ENCODE measurements at places on chromosomes 7 and 10. TPM values are rescaled to one million over a fixed set of nuclear protein-coding genes. Genes with fewer than 3 reads are reported as not detected.

DNA sequence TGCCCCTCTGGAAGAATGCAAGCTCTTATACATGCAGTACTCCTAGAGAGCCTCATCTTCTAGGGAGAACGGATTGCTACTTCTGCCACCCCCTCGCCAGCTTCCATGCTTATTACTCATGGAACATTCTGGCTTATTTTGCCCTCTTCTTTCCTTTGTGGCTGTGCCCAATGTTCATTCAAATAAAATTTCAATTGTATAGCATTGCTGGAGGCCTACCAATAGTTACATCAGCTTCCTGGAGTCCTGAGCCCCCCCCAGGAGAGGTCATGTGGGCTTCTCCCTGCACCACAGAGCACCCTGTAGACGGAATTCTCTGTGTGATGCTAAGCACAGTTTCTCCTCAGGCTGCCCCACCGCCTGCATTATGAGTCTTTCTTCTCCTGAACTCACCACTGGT lies 1094.0 kb downstream of the KCNMA1 start:
- no peaks in the 10 kb centered on the region for H3K27me3 ChIP-seq
- no peak overlapping the region for H3K27ac ChIP-seq
- no peak overlapping the region for H3K4me3 ChIP-seq
- H3K36me3 ChIP-seq: no peaks in the 10 kb centered on the region

GRCh38 chr10:34530778-34531177 lies 284.3 kb downstream of the PARD3 start:
- H3K4me3 ChIP-seq: no peak overlapping the region
- H3K27me3 ChIP-seq: no peaks in the 10 kb centered on the region
- no peaks in the 10 kb centered on the region for H3K36me3 ChIP-seq
- no peak overlapping the region for H3K27ac ChIP-seq
- no peak for DNase-seq

DNA sequence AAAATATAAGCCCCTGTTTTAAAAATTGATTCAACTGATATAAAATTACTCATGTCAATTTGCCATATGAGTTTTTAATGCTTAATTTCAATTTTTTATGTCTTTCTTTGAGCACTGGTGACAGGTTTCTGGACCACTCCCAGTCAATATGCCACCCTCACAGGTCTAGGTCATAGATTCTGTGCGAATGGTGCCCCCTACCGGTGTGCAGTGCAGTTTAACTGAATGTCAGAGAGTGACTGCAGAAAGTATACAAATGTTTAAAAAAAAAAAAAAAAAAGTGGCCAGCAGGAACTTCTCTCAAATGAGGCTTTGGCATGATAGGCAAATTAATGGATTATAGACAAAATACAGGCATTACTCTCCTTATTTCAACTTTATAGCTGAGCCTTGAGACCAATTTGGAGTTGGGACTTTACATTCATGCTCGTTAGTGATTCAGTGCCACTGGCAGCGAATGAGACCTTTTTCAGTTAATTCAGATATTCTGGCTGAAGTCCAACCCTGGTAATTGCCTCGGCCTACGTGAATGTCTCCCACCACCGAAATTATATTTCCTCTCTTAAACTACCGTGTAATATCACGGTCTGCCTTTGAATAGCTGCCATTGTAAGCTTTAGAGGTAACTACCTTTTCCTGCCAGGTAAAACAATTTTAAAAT lies 427.6 kb downstream of the PHTF2 start:
- DNase-seq: peak; percentile 76
- H3K4me3 ChIP-seq: no peak overlapping the region
- H3K36me3 ChIP-seq: no peaks in the 10 kb centered on the region
- H3K27me3 ChIP-seq: peaks cover 5% of the 10 kb centered on the region
- peaks cover 5% of the 10 kb centered on the region for H3K4me1 ChIP-seq

GRCh38 chr7:7265081-7266075 lies 83.0 kb downstream of the C1GALT1 start:
- H3K4me1 ChIP-seq: no peaks in the 10 kb centered on the region
- no peak overlapping the region for H3K4me3 ChIP-seq
- no peaks in the 10 kb centered on the region for H3K36me3 ChIP-seq
- no peaks in the 10 kb centered on the region for H3K27me3 ChIP-seq
- H3K27ac ChIP-seq: no peak overlapping the region

GRCh38 chr7:6166443-6166891 lies 106.0 kb downstream of the CYTH3 start:
- no peaks in the 10 kb centered on the region for H3K27me3 ChIP-seq
- no peak overlapping the region for H3K27ac ChIP-seq
- no peak for DNase-seq

GRCh38 chr7:141431711-141432110 lies 119.5 kb upstream of the AGK start:
- H3K4me3 ChIP-seq: no peak overlapping the region
- no peaks in the 10 kb centered on the region for H3K4me1 ChIP-seq
- no peaks in the 10 kb centered on the region for H3K36me3 ChIP-seq

- H3K36me3 ChIP-seq: no peaks in the 10 kb centered on the region
- DNase-seq: peak; percentile 17
- no peak overlapping the region for H3K27ac ChIP-seq
- peaks cover 15% of the 10 kb centered on the region for H3K27me3 ChIP-seq
- no peaks in the 10 kb centered on the region for H3K4me1 ChIP-seq
- no peak overlapping the region for H3K4me3 ChIP-seq
Measured at GRCh38 chr7:104241538-104242209, 33.9 kb upstream of the ORC5 start.

GRCh38 chr7:86991093-86991769 lies 68.2 kb downstream of the ELAPOR2 start:
- peaks cover 4% of the 10 kb centered on the region for H3K27me3 ChIP-seq
- no peaks in the 10 kb centered on the region for H3K4me1 ChIP-seq
- no peak overlapping the region for H3K4me3 ChIP-seq
- no peak for DNase-seq
- H3K36me3 ChIP-seq: no peaks in the 10 kb centered on the region
- no peak overlapping the region for H3K27ac ChIP-seq

DNA sequence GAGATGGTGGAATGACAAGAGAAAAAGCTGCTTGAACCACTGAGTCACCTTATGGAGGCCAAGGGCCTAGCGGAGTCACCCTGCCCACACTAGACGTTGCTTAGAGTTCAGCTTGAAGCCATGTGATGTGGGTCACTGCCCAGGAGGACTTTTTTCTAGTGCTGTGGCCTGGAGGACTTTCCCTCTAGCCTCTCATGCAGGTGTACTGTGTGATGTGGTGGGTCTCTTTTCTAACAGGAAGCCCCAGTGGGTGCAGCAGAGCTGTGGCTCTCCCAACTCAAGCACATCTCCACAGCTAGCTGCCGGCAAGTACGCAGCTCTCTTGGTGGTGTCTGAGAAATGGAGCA lies 13.6 kb downstream of the POR start:
- H3K4me3 ChIP-seq: no peak overlapping the region
- no peak for DNase-seq
- no peaks in the 10 kb centered on the region for H3K36me3 ChIP-seq
- H3K27me3 ChIP-seq: no peaks in the 10 kb centered on the region

DNA sequence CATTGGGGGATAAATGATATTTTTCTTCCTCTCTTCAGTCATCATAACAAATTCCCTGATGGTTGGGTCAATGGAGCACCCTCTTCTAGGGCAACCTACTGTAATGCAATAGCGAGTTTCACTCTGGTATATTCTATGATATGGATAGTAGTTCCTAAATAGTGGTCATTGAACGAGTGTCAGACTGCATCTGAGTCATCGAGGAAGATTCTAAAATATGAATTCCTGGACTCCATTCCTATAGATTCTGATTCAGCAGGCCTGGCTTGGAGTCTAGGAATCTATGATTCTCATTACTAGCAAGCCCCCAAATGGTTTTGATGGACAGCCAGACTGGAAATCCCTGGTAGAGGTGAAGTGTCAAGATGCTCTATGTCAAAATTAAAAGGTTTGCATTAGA lies 254.5 kb downstream of the BUB3 start:
- DNase-seq: no peak
- no peaks in the 10 kb centered on the region for H3K36me3 ChIP-seq
- no peaks in the 10 kb centered on the region for H3K27me3 ChIP-seq
- H3K27ac ChIP-seq: no peak overlapping the region
- no peak overlapping the region for H3K4me3 ChIP-seq

DNA sequence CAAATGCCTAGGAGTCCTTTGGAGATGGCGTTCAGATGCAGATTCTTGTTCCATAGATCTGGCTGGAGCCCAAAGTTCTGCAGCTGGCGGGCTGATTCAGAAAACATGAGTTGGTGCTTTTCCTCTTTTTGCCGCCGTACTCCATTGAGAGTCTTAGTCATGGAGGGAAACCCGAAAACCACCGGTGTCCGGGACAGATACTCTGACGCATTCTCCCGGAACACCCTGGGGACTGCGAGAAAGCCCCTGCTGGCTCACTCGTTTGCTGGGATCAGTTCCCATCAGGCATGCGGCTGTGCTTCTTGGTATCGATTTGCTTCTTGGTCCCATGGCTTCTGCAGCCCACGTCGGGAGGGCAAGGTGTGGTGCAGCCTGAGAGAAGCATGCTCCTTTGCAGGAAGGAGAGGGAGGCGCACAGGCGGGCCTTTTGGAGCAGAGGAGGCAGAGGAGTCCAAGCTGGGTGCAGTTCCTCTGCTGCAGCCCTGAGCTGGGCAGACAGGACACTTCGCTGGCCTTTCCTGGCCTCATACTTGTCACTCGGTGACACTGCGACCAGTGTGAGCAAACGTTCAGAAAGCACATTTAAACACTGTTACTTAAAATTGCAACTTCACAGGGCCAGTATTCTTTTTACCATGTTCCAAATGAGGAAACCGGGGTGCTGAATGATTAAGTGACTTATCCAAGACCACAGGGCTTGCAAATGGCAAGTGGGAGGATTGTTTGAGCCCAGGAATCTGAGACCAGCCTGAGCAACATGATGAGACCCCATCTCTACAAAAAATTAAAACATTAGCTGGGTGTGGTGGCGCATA lies 30.6 kb upstream of the PFKFB3 start:
- peak; percentile 88 for DNase-seq
- H3K27me3 ChIP-seq: no peaks in the 10 kb centered on the region
- H3K4me1 ChIP-seq: peaks cover 27% of the 10 kb centered on the region
- H3K27ac ChIP-seq: peak overlapping the region; percentile 24
- no peaks in the 10 kb centered on the region for H3K36me3 ChIP-seq

- H3K4me1 ChIP-seq: no peaks in the 10 kb centered on the region
- H3K36me3 ChIP-seq: no peaks in the 10 kb centered on the region
- no peak overlapping the region for H3K4me3 ChIP-seq
- no peaks in the 10 kb centered on the region for H3K27me3 ChIP-seq
- no peak overlapping the region for H3K27ac ChIP-seq
Measured at GRCh38 chr10:49001870-49002672, 62.4 kb upstream of the LRRC18 start.

DNA sequence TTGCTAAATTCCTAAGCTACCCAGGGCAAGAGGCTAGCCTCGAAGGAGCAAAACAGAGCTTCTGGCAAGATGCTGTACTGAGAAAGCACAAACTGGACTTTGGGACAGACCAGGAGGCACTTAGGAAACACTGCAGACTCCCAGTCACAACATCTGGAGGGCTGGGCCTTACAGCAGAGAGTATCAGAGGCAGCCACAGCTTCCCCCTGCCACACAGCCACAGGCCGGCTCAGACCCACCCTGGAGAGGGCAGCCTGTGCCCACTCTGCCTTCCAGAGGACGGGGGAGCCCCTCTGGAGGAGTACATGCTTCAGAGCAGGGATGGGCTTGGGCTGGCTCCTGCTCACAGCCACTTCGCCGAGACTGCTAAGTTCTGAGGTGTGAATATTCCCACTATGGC lies 17.4 kb downstream of the ESYT2 start:
- peaks cover 24% of the 10 kb centered on the region for H3K4me1 ChIP-seq
- DNase-seq: no peak
- H3K4me3 ChIP-seq: no peak overlapping the region

DNA sequence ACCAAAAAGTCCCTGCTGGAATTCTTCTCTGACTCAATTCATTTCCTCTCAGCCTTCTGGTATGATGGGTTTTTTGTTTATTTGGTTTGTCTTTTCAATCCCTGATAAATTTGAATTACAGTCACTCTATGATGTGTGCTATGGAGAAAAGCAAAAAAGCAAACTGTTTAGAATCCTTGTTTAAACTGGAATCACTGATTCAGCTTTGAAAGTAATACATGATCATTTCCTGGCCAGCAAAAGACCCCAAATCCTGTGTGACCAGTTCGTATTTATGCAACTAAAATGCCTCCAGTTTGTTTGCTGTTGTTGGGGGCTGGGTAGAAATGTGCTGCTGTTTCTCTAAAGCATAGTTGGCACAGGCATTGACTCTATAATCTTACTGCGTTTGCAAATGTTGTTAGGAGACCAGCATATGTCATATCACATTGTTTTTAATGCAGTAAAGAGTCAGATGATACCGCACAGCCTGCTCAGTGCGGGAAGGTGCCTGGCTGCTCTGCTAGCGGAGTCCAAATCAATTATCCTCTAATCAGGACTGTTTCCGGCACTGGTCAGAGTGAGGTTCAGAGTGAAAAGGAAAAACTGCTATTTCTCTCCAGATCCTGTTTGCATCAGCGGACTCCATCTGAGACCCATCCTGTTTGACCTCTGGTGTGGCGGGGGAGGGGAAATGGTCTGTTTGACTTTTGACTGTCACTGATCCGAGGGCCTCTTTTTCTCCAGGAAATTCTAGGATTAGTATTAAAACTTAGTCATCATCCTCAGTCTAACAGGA lies 40.6 kb upstream of the ADD3 start:
- H3K4me3 ChIP-seq: no peak overlapping the region
- H3K27ac ChIP-seq: no peak overlapping the region
- H3K27me3 ChIP-seq: no peaks in the 10 kb centered on the region
- peaks cover 6% of the 10 kb centered on the region for H3K4me1 ChIP-seq

DNA sequence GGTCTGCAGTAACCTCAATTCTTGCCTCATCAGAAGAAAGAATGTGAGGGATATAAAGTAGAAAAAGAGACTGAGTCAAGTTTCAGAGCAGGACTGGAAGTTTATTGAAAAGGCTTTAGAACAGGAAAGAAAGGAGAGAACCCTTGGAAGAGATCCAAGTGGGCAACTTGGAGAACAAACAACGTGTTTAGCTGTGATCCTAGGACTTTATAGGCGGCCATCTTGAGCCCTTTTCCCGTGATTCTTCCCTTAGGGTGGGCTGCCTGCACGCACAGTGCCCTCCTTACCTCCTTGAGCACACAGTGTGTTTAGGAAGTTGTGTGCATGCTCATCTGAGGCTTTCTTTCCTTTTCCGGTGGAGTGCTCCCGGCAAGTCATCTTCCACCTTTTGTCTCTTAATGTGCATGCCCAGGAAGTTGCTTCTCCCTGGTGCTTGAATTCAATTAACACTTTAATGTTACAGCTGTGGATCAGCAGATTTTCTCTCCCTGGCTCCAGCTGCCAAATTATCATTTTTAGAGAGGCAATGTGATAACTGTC lies 59.8 kb downstream of the ENTPD1 start:
- H3K4me3 ChIP-seq: no peak overlapping the region
- no peaks in the 10 kb centered on the region for H3K27me3 ChIP-seq
- H3K4me1 ChIP-seq: no peaks in the 10 kb centered on the region
- H3K36me3 ChIP-seq: no peaks in the 10 kb centered on the region
- peak; percentile 51 for DNase-seq

Gene RBM20
- total RNA-seq: 1.8 TPM

Gene CDC14C
- not detected for total RNA-seq

Gene LRRC17
- 9.2 TPM for total RNA-seq

Gene KLF14
- not detected for total RNA-seq

Gene ITGA8
- 0.07 TPM for total RNA-seq
